AG09319 (cell line): ENCODE measurements at places on chromosomes 2 and 18.

GRCh38 chr18:78133729-78134128, 845.9 kb upstream of the SALL3 start:
- no peak for DNase-seq

- DNase-seq = no peak
These were observed 78.5 kb upstream of the RPL31 start for GRCh38 chr2:100923461-100924060.

GRCh38 chr18:6370410-6370809, 44.3 kb downstream of the L3MBTL4 start:
- no peak for DNase-seq

DNA sequence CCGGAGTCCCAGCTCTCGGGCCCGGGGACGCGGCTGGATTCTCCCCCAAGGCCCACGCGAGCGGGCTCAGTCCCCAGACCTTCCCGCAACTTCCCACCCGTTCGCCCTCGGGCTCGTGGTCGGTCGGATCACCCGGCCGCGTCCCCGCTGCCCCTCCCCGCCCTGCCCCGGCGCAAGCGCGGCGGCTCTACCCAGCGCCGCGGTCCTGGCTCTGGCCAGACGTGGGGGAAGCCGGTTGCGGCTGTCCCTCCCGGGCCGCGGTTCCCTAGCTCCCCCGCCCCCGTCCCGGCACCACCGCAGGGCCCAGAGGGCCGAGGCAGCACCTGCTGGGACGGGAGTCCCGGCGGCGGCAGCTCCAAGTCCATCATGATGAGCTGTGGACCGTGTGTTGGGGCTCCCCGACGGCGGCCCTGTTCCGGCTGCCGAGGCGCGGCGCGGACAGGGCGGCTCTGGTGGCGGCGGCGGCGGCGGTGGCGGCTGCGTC, 276 bp downstream of the NFE2L2 start:
- DNase-seq = no peak

- DNase-seq = no peak
These were observed 354.5 kb upstream of the ATP5MC3 start for GRCh38 chr2:175536059-175536458.

DNA sequence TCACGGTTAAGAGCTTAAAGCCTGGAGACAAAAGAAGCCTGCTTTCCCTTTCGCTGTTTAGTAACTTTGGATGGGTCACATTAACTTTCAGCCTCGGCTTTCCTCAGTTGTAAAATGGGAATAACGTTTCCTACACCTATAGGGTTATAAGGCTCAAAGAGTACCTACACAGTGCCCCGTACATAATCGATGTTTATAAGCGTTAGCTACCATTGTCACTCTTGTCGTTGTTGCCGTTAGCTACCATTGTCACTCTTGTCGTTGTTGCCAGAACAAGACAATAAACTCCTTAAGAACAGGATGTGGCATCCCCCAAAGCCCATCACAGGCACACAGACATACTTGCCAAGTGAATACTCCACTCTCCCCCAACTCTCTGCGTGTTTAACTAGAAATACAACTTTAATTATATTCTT, 901 bp upstream of the MFSD6 start:
- DNase-seq = no peak

DNA sequence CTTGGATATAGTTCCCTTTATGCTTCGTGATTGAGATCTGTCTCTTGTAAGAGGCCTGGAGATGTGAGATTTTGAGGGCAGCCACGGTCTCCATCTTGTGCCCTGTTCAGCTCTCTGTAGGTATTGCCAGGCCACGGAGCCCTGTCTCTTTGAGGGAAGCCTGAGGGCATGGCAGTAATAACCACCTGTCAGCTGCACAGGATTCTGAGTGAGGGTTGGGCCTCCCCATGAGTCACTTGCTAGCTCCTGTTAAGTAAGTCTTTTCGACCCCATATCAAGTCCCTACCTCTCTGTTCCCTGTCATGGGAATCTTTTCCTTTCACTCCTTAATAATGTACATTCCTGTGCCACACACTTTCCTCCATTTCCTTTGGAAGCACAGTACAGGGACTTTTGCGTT, 20.4 kb downstream of the LYPD6B start:
- no peak for DNase-seq

- no peak for DNase-seq
These were observed 3.3 kb downstream of the SLC8A1 start for GRCh38 chr2:40448476-40449079.

GRCh38 chr2:218952160-218952559, 7.3 kb upstream of the CDK5R2 start:
- DNase-seq = no peak

- no peak for DNase-seq
These were observed 203.3 kb downstream of the PIEZO2 start for GRCh38 chr18:10946058-10946457.

- no peak for DNase-seq
These were observed 149.5 kb downstream of the SPP2 start for GRCh38 chr2:234199996-234200395.

DNA sequence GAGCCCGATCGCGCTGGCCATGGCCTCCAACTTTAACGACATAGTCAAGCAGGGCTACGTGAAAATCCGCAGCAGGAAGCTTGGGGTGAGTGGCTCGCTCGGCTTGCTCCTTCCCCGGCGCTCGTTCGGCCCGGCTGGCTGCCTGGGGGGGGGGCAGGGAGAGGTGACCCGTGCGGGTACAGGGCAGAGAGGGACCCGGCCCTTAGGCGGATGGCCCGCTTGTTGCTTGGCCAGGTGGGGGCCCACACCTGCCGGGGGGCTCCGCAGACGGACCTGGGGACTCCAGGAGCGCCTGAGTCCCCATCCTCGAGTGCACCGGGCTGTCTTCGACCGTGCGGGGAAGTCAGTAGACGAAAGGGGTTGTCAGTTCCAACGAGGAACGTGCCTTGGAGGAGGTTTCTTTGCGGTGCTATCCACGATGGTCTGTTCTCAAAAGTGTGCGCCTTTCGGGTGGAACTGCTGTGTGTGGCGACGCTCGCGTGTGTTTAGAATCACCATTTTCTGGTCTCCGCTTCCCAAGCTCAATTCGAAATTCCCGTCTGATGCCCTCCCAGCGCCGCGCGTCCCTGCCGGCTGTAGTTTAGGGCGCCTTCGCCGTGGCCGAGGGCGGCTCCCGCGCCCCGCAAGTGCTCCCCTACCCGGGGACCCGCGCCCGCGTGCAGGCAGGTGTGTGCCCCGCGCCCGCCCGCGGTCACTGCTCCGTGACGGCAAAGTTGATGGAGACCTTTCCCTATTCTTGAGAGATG, 711 bp downstream of the DOK6 start:
- no peak for DNase-seq
